Large intestine (tissue), 12 donors: ENCODE measurements at places on chromosomes 13 and 19. TPM values are rescaled to one million over a fixed set of nuclear protein-coding genes. Genes with fewer than 3 reads are reported as not detected.

ZNF135 gene
- polyA plus RNA-seq = 8.2 TPM

ICAM4 gene
- polyA plus RNA-seq = 1.2 TPM

MUC16 gene
- polyA plus RNA-seq = 0.78 TPM

CYP4F8 gene
- not detected for polyA plus RNA-seq

HCN2 gene
- 0.76 TPM for polyA plus RNA-seq

ZNF681 gene
- polyA plus RNA-seq = 5.1 TPM

CNN1 gene
- 119 TPM for polyA plus RNA-seq

CNFN gene
- polyA plus RNA-seq = 13.5 TPM

ATP1A3 gene
- polyA plus RNA-seq = 13.0 TPM

IGSF23 gene
- 11.5 TPM for polyA plus RNA-seq

ASPDH gene
- polyA plus RNA-seq = 4.4 TPM

ZNF558 gene
- 31.7 TPM for polyA plus RNA-seq

- no peak overlapping the region for H3K4me3 ChIP-seq
- no peaks in the 10 kb centered on the region for H3K27me3 ChIP-seq
- H3K36me3 ChIP-seq = no peaks in the 10 kb centered on the region
- no peaks in the 10 kb centered on the region for H3K4me1 ChIP-seq
- H3K27ac ChIP-seq = no peak overlapping the region
- no peak for DNase-seq
Observed at GRCh38 chr13:78762825-78763224, 103.9 kb upstream of the OBI1 start.

DNA sequence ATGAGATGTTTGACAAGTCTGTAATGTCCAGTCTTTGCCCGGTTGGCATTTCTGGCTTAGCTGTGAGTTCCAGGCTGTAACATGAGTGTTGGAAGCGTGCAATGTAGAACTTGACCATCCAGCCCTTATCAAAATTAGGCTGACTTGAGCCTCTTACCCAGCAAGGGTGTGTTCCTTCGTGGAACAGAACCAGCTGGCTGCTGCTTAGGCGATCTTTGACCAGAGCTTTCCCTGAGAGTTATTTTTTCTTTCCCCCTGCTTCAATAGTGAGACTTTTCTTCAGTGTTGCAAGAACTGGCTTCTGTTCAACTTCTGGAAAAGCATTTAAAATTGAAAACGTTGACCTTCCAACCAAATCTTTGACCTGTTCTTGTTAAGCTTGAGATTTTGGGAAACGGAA is 6.5 kb downstream of the TNFSF13B start:
- no peak overlapping the region for H3K4me3 ChIP-seq
- DNase-seq = no peak
- no peaks in the 10 kb centered on the region for H3K27me3 ChIP-seq
- no peak overlapping the region for H3K27ac ChIP-seq

- peaks cover 38% of the 10 kb centered on the region for H3K36me3 ChIP-seq
- no peak overlapping the region for H3K4me3 ChIP-seq
- H3K4me1 ChIP-seq = no peaks in the 10 kb centered on the region
- H3K27me3 ChIP-seq = no peaks in the 10 kb centered on the region
Observed at GRCh38 chr13:20002787-20003186, 44.3 kb downstream of the ZMYM2 start.

GRCh38 chr19:42276284-42276683 is 7.2 kb downstream of the CIC start:
- H3K4me1 ChIP-seq = peaks cover 41% of the 10 kb centered on the region
- peak; percentile 1 for DNase-seq
- H3K36me3 ChIP-seq = peaks cover 51% of the 10 kb centered on the region
- H3K27me3 ChIP-seq = no peaks in the 10 kb centered on the region
- no peak overlapping the region for H3K27ac ChIP-seq

GRCh38 chr13:33392794-33393405 is 107.3 kb upstream of the STARD13 start:
- H3K4me1 ChIP-seq = no peaks in the 10 kb centered on the region
- no peak overlapping the region for H3K4me3 ChIP-seq
- peak; percentile 24 for DNase-seq
- no peak overlapping the region for H3K27ac ChIP-seq
- no peaks in the 10 kb centered on the region for H3K27me3 ChIP-seq
- no peaks in the 10 kb centered on the region for H3K36me3 ChIP-seq

GRCh38 chr19:2791876-2792275 is 6.6 kb downstream of the THOP1 start:
- no peak overlapping the region for H3K27ac ChIP-seq
- no peaks in the 10 kb centered on the region for H3K27me3 ChIP-seq
- peaks cover 43% of the 10 kb centered on the region for H3K36me3 ChIP-seq
- no peak for DNase-seq

- H3K4me3 ChIP-seq = peak within 1 kb of the TSS; percentile 78
- H3K4me1 ChIP-seq = peaks cover 15% of the 10 kb centered on the region
- peak within 1 kb of the TSS; percentile 97 for H3K27ac ChIP-seq
- H3K36me3 ChIP-seq = no peaks in the 10 kb centered on the region
- peak; percentile 66 for DNase-seq
Observed at GRCh38 chr13:98576963-98577835, at the start of gene STK24. STK24 (minus strand) TSS chr13:98577107; CDS start chr13:98576786, 321 bp downstream.

DNA sequence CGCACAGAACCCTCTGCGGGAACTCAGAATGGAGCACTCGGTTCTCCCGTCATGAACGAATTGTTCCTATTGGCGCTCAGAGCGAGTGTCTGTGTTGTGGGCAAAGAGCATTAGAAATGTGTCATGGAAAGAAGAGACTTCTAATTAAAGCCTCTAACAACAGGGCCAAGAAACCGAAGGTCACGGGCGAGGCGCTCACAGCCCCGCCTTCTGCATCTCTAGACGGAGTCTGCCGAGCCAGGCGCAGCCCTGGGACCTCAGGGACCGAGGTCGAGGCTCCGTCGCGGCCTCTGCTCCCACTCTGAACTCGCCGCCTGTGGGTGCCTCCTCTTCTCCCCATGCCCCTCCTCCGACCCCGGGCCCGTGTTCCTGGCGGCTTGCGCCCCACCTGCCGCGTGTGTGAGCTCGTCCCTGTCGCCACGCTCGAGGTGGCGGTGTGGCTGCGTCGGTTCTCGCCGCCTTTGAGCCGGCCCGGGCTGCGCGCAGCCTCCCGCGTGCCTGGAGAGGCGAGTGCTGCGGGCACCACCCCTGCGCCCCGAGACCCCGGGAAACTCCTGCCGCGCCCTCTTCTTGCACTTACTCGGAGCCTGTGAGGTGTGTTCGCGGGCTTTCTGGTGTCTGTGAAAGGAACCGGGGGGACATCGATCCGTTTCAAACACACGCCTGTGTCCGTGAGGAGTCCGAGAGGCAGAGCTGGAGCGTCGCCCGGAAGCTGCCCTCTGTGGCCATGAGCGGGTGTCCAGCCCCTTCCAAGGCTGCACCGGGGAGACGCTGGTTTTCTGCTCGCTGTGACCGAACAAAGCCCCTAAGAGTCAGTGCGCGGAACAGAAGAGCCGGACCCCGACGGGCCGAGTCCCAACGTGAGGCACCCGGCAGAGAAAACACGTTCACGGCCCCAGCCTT is 45.4 kb upstream of the SPACA7 start:
- no peak overlapping the region for H3K27ac ChIP-seq
- no peaks in the 10 kb centered on the region for H3K4me1 ChIP-seq
- H3K4me3 ChIP-seq = no peak overlapping the region
- DNase-seq = peak; percentile 16
- H3K27me3 ChIP-seq = peaks cover 61% of the 10 kb centered on the region

- no peaks in the 10 kb centered on the region for H3K4me1 ChIP-seq
- H3K36me3 ChIP-seq = no peaks in the 10 kb centered on the region
- no peak overlapping the region for H3K4me3 ChIP-seq
- H3K27ac ChIP-seq = no peak overlapping the region
Observed at GRCh38 chr13:74306496-74306895, 172.3 kb upstream of the KLF12 start.

DNA sequence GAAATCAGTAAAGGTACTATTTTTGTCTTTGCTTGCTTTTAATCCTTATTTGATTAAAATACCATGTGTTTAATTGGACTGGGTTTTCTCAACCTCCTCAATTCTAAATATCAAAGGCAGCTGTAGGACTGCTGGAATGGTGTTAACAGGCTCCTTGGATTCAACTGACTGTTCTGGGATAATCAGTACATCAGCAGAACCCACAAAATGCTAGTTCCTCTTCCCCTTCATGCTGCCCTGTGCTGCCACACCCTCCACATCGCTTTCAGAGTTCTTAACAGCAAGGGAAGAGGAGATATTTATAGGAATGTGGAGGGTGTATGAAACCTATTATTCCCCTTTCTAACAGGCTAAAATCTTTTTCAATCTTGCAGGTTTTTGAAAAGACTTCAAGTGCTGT is 82.4 kb downstream of the KCTD12 start:
- H3K4me1 ChIP-seq = peaks cover 3% of the 10 kb centered on the region
- H3K27me3 ChIP-seq = no peaks in the 10 kb centered on the region
- H3K4me3 ChIP-seq = no peak overlapping the region
- no peak overlapping the region for H3K27ac ChIP-seq
- H3K36me3 ChIP-seq = no peaks in the 10 kb centered on the region
- no peak for DNase-seq

- no peak overlapping the region for H3K27ac ChIP-seq
- no peak for DNase-seq
- H3K27me3 ChIP-seq = no peaks in the 10 kb centered on the region
- no peaks in the 10 kb centered on the region for H3K36me3 ChIP-seq
- no peak overlapping the region for H3K4me3 ChIP-seq
- H3K4me1 ChIP-seq = no peaks in the 10 kb centered on the region
Observed at GRCh38 chr13:59877933-59878332, 285.8 kb downstream of the DIAPH3 start.

GRCh38 chr19:47151627-47152026 is 21.0 kb downstream of the SAE1 start:
- H3K27ac ChIP-seq = peak overlapping the region; percentile 2
- H3K4me3 ChIP-seq = no peak overlapping the region
- H3K4me1 ChIP-seq = peaks cover 16% of the 10 kb centered on the region
- H3K27me3 ChIP-seq = no peaks in the 10 kb centered on the region
- peaks cover 49% of the 10 kb centered on the region for H3K36me3 ChIP-seq

DNA sequence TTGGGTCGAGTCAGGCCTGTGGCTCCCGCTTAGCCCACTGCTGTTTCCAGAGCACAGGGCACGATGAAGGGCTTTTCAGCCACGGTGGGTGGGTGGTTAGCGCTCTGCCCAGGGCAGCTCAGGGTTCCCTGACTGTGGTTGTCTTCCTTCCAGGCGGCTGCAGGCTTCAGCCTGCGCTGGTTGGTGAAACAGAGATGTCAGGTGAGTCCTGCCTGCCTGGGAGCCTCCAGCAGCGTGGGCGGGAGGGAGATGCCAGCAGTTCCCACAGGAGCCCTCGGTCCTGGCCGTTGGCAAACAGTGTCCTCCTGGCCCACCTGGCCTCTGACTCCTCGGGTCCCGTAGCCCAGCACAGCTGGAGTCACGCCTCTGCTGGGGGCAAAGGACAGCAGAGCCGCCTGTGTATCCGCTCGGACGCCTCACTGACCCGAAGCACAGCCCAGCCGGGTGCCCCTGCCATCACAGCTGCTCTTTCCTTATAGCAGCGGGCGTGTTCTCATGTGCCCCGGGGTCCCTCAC is 9.7 kb downstream of the ADAT3 start:
- no peak for DNase-seq
- no peaks in the 10 kb centered on the region for H3K27me3 ChIP-seq

DNA sequence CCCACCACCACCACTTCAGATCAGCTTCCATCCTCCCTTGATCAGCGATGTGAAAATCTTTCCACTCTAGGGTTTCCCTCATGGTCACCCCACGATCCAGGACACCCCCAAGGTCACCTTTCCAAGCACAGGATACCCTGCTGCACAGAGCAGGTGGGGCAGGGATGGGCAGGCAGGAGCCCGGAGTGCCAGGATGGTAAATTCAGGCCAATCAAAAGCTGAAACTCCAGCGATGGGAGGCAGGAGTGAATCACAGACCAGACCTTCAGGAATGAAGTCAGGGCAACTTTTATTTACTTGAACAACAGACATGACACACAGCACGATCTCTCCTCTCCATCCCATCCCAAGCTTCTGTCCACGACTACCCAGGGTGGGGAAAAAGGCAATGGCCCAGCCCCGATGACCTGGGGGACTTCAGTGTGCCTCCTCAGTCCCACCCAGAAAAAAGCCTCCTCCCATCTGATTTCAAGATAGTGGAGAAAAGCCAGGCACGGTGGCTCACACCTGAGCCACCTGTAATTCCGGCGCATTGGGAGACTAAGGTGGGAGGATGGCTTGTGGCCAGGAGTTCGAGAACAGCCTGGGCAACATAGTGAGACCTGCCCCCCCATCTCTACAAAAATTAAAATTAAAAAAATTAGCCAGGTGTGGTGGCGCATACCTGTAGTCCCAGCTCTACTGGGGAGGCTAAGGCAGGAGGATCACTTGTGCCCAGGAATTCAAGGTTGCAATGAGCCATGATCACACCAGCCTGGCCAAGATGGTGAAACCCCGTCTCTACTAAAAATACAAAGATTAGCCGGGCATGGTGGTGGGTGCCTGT is 39.2 kb downstream of the ZSWIM4 start:
- H3K36me3 ChIP-seq = peaks cover 40% of the 10 kb centered on the region
- peak overlapping the region; percentile 38 for H3K27ac ChIP-seq
- no peak for DNase-seq
- H3K27me3 ChIP-seq = no peaks in the 10 kb centered on the region
- no peak overlapping the region for H3K4me3 ChIP-seq
- H3K4me1 ChIP-seq = peaks cover 21% of the 10 kb centered on the region

- no peak overlapping the region for H3K4me3 ChIP-seq
- DNase-seq = no peak
- no peak overlapping the region for H3K27ac ChIP-seq
- H3K4me1 ChIP-seq = peaks cover 11% of the 10 kb centered on the region
- peaks cover 11% of the 10 kb centered on the region for H3K36me3 ChIP-seq
Observed at GRCh38 chr19:10643968-10644259, 10.2 kb upstream of the ILF3 start.

GRCh38 chr13:91632086-91632485 is 233.7 kb downstream of the GPC5 start:
- H3K36me3 ChIP-seq = no peaks in the 10 kb centered on the region
- H3K4me3 ChIP-seq = no peak overlapping the region
- DNase-seq = no peak
- H3K27ac ChIP-seq = no peak overlapping the region
- H3K27me3 ChIP-seq = no peaks in the 10 kb centered on the region

- H3K27me3 ChIP-seq = peaks cover 4% of the 10 kb centered on the region
- no peak overlapping the region for H3K4me3 ChIP-seq
- DNase-seq = no peak
- H3K4me1 ChIP-seq = no peaks in the 10 kb centered on the region
Observed at GRCh38 chr13:43141685-43142084, 118.3 kb downstream of the DNAJC15 start.

- no peak for DNase-seq
- H3K36me3 ChIP-seq = no peaks in the 10 kb centered on the region
- H3K4me3 ChIP-seq = no peak overlapping the region
- no peak overlapping the region for H3K27ac ChIP-seq
- no peaks in the 10 kb centered on the region for H3K4me1 ChIP-seq
Observed at GRCh38 chr13:111917901-111918300, 149.0 kb upstream of the SOX1 start.
